Pulmonary artery endothelial cell (primary cell): ENCODE measurements at places on chromosomes 4 and X.

- no peak for DNase-seq
Observed at GRCh38 chr4:143575331-143575730, 61.8 kb downstream of the SMARCA5 start.

- DNase-seq = no peak
Observed at GRCh38 chr4:173763389-173763788, 233.4 kb upstream of the HAND2 start.

- DNase-seq = no peak
Observed at GRCh38 chr4:174505892-174506291, 16.4 kb downstream of the HPGD start.

DNA sequence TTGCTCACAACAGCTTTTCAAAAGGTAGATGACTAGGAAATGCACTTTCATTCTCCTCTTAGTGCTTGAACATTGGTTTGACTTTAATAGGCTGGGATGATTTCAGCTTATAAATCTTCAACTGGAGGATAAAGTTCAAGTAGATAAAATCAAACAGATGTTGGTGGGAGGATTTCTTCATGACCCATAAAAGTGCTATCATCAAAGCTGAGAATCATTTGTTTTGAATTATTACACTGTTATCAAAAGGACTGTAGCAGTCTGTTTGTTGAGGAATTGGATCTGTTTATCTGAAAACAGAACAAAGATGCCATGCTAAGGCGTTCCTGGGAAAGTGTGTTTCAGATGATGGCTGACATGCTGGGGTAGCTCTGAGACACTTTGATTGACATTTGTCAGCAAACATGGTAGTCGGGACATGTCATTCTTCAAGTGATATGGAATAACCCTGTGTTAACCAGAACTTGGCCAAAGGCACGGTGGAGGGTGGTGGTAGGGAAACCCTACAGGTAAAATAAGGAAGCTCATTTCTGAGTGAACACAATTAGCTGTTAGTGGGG is 304.0 kb upstream of the PITX2 start:
- DNase-seq = no peak
